ENCODE measurements at places on chromosomes 2 and 18.

- DNase-seq, result no peak
Measured at GRCh38 chr2:44579115-44579836, 217.5 kb downstream of the CAMKMT start.

- no peak for DNase-seq
Measured at GRCh38 chr18:35564795-35565453, 16.6 kb upstream of the GALNT1 start.

DNA sequence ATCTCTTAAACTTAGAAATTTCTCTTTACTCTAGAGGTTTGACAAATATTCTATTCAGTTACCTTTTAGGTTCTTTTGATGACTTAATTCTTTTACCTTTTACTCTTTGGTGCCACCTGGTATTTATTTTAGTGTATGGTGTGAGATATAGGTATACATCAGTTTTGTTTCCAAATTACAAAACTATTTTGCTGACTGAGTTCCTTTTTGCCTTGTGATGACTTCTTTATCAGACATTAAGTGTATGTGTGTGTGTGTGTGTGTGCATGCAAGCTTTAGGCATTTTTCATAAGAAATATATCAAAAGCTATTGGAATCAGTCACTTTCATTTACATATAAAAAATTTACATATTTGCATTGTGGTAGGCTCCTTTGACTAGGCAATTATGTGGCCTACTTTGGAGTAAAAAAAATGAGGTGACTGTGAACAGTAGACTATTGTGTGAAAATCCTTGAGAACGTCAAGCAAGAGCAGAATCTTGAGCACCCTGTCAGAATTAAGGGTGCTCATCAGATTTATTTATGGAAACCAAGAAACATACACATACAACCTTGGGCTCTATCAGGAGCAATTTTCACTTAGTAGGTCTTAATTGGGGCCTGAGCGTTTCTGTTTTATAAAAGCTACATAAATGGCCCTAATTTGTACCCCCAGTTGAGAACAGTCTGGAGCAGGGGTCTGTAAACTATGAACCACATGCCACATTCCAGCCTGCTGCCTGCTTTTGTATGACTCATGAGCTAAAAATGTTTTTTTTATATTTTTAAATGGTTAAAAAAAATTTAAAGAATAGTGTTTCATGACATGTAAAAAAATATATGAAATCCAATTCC, 415.9 kb downstream of the SLC4A3 start:
- DNase-seq, result no peak

GRCh38 chr2:172389685-172390339, 37.6 kb upstream of the ITGA6 start:
- DNase-seq, result no peak

GRCh38 chr2:105262651-105263091, 21.1 kb downstream of the GPR45 start:
- no peak for DNase-seq

GRCh38 chr2:16739778-16740581, 74.3 kb upstream of the CYRIA start:
- no peak for DNase-seq

DNA sequence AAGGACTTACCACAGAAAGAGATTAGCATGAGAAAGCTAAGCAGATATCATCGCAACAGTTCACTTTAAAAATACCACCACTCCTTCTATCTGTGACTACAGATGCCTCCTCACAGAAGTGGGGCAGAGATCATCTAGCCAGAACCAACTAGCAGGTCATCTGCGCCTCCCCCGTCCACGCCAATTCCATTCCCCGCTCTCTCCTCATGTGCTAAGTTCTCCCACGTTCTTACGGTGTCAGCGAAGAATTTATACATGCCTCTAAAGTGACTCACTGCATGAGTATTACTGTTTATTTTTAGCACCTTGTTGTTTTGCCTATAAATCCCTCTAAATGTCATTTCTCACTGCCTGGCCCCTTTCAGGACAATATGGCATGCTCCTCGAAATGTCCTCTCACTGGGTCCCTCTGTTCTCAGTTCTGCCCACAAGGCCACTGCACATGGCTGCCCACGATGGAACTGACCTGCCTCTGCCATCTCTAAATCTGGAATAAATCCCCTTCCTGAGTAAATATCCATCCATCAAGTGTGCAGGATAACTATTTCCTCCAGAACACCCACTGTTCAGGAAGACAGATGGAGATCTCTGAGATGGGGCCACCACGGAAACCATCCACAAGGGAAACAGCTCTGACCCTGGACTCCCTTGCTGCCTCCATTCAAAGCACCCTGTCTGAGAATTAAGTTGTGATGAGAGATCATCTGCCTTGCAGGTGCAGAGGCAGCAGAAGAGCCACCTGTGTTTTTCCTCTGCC, 137.7 kb downstream of the IRS1 start:
- DNase-seq, result no peak
